Forelimb muscle (tissue), 1 donor: ENCODE measurements at places on chromosomes 1 and 21.

GRCh38 chr1:76005765-76006164 lies 68.8 kb upstream of the ST6GALNAC3 start:
- no peak for DNase-seq

- no peak for DNase-seq
These were observed 14.3 kb upstream of the LSM10 start for GRCh38 chr1:36411674-36412648.

GRCh38 chr21:24428591-24429199 lies 1178.6 kb downstream of the MRPL39 start:
- peak; percentile 2 for DNase-seq

GRCh38 chr1:54323921-54324250 lies 82.3 kb downstream of the SSBP3 start:
- DNase-seq = no peak

- no peak for DNase-seq
These were observed 39.6 kb upstream of the CDC42BPA start for GRCh38 chr1:227357927-227358302.

DNA sequence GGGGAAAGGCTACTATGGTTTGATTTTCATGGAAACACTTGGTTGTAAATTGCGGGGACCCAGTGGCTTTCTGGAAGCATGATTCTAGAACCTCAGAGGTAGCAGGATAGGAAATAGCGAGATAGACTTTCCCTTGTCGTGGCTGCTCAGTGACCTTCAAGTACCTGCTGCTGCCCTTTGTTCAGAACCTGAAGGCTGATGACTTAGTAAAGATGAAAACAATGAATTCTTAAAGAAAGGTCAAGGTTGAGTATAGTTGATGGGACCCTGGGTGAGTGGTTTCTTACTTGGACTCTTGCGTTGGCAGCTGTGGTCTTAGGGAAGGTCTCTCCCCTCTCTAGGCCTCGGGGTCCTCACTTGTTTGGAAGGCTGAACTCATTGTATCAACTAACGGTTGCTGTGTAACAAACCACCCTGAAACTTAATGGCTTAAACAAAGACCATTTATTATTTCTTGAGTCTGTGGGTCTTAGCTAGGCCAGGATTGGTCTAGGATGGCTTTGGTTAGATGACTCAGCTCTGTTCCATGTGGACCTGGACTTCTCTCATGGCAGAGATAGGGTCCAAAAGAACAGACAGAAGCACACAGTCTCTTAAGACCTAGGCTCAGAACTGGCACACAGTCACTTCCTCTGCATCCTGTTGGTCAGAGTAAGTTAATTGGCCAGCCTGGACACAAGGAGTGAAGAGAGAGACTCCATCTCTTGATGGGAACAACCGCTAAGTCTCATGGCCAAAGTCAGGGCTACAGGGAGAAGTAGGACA lies 89.2 kb upstream of the SELENON start:
- DNase-seq = no peak

GRCh38 chr1:4590756-4591155 lies 63.7 kb upstream of the AJAP1 start:
- DNase-seq = no peak

DNA sequence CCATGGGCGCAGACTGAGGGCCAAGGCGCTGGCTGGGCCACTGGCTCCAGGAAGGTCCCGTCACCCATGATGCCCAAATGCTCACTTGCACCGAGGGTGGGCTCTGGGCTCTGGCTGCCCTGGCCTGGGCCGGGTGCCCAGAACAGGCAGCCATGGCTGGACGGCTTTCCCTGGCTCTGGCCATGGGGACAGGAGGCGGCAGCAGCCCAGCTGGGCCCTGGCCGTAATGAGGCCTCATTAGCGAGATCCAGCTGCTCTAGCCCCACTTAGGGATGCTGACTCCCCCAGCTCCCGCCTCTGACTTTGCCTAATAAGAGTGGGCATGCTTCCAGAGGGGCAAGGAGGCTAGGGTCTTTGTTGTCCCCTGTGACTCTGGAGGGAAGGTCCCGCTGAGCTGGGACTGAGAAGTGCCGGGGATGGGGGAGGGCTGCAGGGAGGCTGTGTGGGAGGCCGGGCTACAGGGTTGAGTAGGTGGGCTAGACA lies 11.8 kb downstream of the SLC6A9 start:
- no peak for DNase-seq

DNA sequence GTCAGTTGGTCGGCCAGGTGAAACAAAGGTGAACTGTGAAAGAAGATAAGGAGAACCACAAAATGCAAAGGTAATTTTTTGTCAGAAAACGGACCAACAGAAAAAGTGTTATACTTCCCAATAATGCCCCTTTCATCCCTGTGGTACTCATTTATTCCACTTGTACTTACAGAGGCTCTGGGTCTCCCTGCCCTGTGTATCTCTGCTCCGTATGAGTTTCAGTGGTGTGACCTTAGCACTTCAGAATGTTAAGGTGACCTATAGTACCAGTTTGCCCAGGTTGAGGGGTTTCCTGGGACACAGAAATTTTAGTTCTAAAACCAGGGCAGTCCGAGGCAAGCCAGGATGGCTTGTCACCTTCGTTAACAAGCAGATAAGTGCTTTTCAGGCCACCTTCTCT lies 254.8 kb downstream of the OLFM3 start:
- no peak for DNase-seq

DNA sequence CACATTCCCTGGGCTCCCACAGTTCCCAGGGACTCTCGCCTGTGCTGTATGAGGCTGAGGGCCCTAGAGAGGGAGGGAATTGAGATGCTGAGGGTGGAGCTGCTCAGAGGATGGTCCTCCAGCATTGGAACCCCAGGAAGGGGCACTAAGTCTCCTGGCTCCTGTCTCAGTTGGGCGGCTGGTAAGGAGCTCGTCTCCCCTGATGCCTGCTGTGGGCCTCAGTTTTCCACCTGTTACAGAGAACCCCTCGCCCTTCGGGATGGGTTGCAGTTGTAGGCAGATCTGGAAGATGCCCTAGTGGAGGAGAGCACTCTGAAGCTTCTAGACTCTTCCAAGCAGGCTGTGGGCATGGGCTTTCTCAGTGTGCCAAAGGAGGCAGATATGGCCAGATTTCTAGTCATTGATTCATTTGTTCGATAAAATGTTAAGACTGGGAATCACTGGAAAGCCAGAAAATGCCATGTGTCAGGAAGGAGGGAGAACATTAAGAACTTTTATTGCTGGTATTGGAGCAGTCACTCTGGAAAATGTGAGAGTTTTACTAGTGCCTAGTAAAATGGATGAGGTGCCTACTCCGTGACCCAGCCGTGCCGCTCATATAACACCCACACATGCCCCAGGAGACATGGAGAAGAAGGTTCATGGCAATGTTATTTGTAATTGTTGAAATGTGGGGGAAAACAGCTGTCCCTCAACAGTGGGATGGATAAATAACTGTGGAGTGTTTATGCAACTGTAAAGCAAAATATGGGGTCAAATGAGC lies 828 bp upstream of the MYBPH start:
- DNase-seq = no peak

GRCh38 chr21:43987509-43987908 lies 24.6 kb upstream of the TRAPPC10 start:
- no peak for DNase-seq

- DNase-seq = no peak
These were observed 132.2 kb downstream of the NTMT2 start for GRCh38 chr1:170277985-170278384.

GRCh38 chr1:87834151-87834550 lies 505.5 kb downstream of the LMO4 start:
- DNase-seq = no peak

- DNase-seq = no peak
These were observed 14.1 kb upstream of the IL24 start for GRCh38 chr1:206883160-206883559.

DNA sequence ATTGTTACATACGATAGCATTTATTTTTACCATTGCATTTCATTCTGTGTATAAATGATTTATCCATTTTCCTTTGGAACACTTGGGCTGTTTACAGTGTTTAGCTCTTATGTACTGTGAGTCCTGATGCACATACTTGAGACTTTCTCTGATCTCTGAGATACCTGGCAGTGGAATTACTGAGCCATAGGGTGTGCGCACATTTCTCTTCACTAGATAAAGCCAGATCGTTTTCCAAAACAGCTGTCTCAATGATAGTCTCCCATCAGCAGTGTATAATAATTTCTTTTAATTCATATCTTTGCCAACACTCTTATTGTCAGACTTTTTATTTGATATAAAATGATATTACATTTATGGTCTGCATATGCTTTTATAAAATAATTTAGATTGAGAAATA lies 66.2 kb downstream of the VPS13D start:
- no peak for DNase-seq

DNA sequence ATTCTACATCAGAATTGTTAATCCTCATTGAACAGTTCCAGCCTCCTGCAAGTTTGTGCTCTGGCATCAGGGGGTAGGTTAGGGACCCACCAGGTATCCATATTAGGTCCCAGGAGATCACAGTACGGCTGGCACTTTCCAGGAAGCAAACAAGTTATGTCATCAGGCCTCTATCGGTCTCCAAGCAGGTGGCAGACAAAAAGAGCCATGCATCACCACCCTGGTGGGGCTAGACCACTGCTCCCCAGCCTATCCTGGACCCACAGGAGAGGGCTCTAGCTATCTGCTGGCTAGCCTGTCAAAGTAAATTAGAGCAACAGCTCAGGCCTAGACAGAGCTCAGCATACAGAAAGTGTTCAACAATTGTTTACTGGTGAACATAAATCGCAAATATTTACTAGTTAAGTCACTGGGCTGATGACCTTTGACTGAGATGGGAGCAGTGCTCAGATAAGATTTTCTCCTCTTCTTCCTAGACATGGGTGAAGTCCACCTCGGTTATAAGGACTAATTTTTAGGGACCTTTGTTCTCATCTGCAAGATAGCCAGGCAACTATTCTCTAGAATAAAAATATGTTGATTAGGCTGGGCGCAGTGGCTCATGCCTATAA lies 6.4 kb downstream of the NUAK2 start:
- no peak for DNase-seq

GRCh38 chr1:218851586-218851985 lies 322.1 kb upstream of the LYPLAL1 start:
- no peak for DNase-seq

- DNase-seq = no peak
These were observed 677.5 kb upstream of the BRINP3 start for GRCh38 chr1:191155178-191155577.

GRCh38 chr21:23223882-23224281 lies 2225.7 kb downstream of the NCAM2 start:
- DNase-seq = no peak

- DNase-seq = no peak
These were observed 313.8 kb downstream of the S1PR1 start for GRCh38 chr1:101550581-101550980.

- DNase-seq = no peak
These were observed 57.0 kb downstream of the KIF26B start for GRCh38 chr1:245211761-245212160.

DNA sequence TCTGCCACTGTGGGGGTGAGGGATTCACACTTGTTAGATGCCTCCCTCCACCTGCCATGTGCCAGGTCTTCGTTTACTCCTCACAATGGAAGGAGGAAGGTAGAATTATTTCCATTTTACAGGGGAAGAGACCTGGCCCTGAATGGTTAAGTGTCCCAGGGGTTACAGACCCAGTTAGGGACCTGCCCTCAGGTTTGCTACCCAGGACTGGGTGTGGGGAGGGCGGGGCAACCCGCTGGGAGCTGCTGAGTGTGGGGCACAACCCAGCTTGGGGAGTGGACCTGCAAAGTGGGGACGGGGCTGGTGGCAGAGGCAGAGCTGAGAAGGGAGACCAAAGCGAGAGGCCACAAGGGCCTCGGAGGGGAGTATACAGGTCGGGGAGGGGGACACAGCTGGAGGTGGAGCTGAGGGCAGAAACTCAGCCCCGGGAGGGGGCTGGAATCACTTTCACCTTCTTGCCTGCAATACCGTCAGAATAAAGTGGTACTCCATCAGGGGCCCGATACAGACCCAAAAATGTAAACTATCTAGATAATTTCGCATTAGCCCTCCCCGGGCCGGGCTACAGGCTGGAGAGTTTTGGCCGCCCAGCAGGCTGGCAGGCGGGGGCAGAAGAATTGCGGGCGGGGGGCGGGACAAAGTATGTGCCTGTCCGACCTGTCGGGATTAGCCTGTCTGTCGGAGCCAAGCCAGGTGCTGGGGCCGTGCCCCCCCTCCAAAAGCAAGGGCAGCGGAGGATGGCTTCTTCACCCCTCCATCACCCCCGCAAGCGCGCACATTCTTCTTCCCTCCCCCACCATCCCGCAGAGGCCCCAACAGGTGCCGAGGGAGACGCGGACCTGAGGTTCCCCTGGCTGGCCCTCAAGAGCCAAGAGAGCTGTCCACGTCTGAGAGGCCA lies 1.4 kb downstream of the RSPO1 start:
- no peak for DNase-seq

DNA sequence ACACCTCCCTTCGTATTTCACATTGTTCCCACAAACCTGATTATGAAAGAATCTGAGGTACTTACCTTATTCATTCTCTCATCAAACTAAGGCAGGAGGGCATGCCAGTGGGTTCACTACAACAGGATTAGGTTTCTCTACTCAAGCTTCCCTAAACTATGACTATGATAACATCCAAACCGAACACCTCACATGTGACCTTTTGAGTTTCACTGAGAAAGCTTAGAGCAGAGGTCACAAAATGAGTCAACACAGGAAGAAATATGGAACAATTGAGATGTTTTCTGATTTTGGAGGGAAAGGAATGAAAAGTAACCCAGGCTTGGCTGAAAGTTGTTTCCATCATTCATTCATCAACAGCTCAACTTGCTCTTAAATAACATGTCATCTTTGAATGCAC lies 24.1 kb downstream of the UBR4 start:
- DNase-seq = no peak

- DNase-seq = no peak
These were observed 350.2 kb downstream of the SMYD3 start for GRCh38 chr1:246156847-246157246.

- no peak for DNase-seq
These were observed 59.6 kb downstream of the GALNT2 start for GRCh38 chr1:230126529-230127104.

GRCh38 chr1:244863491-244864252 lies 671 bp downstream of the HNRNPU start:
- no peak for DNase-seq

GRCh38 chr1:62333441-62333840 lies 14.2 kb upstream of the KANK4 start:
- DNase-seq = no peak

GRCh38 chr1:233282582-233282886 lies 13.0 kb downstream of the PCNX2 start:
- no peak for DNase-seq

- DNase-seq = no peak
These were observed 61.9 kb downstream of the CRP start for GRCh38 chr1:159652506-159652905.

DNA sequence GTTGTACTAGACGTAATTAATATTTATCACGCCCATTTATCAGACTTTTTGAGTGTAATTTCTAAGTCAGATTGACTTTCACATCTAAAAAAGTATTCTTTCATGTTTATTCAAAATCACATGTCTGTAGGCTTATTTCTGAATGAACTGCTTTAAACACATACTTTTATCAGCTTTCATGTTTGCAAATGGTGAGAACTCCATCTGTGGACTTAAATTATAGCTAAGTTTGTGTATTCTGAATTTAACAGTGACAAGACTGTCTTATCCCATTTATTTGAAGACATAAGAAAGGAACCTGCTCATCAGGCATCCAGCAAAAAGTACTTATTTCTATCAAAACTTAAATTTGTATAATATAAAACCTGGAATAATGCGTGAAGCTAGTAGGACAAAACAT lies 69.3 kb downstream of the DENND1B start:
- no peak for DNase-seq
